Erythroblast (primary cell): ENCODE measurements at places on chromosomes 5 and 9.

- DNase-seq, result no peak
Observed at GRCh38 chr9:515665-516064, 301.0 kb downstream of the DOCK8 start.

GRCh38 chr5:174991847-174992246 is 267.5 kb downstream of the MSX2 start:
- DNase-seq, result no peak

GRCh38 chr5:51622161-51622790 is 239.0 kb downstream of the ISL1 start:
- no peak for DNase-seq

- DNase-seq, result no peak
Observed at GRCh38 chr5:16656561-16657191, 39.9 kb upstream of the RETREG1 start.

GRCh38 chr9:23736293-23736692 is 89.7 kb downstream of the ELAVL2 start:
- DNase-seq, result no peak

DNA sequence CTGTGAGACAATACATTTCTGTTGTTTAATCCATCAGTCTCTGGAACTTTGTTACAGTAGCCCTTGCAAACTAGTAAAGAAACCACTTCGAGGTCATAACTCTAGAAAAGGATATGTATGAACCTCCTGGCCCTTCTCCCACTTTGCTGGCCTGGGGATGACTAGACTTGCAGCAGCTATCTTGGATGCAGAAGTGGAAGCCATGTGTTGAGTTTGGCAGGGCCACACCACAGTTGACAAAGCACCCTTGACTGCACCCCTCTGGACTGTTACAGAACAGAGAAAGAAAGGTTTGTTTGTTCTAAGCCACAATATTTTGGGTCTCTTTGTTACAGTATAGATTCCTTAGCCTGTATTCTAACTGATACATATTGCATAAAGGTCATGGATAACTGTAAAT is 183.2 kb upstream of the TAS2R1 start:
- DNase-seq, result no peak

DNA sequence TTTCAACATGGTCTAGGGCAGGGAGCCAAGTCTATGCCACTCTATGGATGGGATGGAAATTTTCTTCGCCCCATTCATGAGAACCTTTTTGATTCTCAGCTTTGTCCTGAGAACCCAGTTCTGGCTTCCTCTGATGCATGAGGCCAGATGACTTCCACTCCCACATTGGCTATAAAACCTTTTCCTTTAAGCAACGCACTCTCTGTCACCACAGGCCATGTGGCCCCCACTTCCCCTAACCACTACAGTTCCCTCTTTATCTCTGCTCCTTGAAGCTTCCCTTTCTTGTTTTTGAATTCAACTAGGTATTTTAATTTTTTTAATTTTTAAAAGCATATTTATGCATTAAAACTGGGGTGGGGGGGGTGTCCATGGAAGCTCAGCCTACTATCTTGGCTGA is 401.3 kb downstream of the ENC1 start:
- no peak for DNase-seq

GRCh38 chr5:167514461-167514860 is 777.0 kb upstream of the WWC1 start:
- no peak for DNase-seq

GRCh38 chr9:127754099-127755060 is 19.3 kb upstream of the TOR2A start:
- no peak for DNase-seq

GRCh38 chr9:125826850-125827249 is 79.7 kb downstream of the PBX3 start:
- DNase-seq, result no peak

DNA sequence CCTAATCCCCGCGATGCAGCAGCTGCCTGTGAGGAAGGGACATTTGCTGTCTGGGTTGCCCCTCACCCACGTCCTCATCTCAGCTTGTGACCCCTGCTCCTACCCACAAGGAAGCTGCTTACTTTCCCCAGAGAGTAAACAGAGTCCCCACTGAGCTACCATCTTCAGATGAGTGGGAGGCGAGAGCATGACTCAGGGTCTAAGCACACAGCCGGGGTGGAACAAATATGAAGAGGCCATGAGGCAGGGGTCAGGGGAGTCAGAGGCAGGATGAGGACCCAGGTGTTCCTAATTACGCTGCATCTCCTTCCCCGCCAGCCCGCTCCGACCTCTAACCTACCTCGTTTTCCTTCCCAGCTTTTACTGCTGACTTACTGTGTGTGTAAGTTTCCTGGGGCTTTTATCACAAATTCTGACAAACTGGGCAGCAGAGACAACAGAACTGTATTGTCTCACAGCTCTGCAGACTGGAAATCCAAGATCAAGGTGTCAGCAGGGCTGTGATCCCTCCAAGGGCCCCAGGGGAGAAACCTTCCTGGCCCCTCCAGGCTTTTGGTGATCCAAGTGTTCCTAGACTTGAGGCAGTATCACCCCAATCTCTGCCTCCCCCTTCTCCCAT is 94.0 kb upstream of the DNAH5 start:
- DNase-seq, result no peak

DNA sequence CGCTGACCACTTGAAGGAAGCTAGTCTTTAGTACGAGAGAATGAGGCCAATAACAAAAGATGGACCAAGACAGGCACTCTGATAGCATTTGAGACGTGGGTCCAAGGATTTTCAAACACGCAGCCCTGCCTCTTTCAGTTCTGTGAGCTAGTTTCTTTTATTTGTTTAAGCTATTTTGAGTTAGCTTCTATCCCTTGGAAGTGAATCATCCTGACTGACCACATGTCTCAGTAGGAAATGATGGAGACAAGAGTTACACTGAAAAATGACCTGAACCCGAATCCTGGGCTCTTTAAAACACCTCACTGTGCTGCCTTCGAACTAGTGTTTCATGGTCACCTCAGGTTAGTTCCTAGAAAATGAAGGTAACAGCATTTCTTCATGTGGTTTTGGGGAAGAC is 9.9 kb downstream of the TEK start:
- DNase-seq, result no peak

DNA sequence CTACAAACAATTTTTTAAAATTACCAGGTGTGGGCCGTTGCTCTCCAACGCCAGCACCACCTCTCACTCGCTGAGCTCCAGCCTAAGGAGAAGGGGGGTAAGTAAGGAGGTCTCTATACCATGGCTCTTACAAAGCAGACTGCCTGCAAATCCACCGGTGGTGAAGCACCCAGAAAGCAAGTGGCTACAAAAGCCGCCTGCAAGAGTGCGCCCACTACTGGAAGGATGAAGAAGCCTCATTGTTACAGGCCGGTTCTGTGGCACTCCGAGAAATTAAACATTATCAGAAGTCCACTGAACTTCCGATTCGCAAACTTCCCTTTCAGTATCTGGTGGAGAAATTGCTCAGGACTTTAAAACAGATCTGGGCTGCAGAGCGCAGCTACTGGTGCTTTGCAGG is 46.0 kb downstream of the CDO1 start:
- peak; percentile 29 for DNase-seq

DNA sequence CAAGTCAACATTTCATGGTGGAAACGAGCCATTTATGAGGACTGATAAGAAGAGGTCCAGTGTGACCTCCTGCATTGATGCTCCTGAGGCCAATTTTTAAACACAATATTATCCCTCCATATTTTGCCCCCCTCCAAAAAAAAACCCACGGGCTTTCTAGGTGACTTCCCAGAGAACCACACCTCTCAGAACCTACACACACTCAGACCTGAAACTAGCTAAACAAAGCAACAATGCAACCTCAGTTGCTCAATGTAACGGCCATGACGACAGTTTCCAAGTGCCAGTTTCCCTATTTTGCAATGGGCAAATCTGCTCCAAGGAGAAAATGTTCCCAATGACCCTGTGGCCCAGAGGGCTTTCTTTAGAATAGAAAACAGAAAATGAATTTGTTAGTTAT is 3.5 kb downstream of the NRG2 start:
- DNase-seq, result no peak

DNA sequence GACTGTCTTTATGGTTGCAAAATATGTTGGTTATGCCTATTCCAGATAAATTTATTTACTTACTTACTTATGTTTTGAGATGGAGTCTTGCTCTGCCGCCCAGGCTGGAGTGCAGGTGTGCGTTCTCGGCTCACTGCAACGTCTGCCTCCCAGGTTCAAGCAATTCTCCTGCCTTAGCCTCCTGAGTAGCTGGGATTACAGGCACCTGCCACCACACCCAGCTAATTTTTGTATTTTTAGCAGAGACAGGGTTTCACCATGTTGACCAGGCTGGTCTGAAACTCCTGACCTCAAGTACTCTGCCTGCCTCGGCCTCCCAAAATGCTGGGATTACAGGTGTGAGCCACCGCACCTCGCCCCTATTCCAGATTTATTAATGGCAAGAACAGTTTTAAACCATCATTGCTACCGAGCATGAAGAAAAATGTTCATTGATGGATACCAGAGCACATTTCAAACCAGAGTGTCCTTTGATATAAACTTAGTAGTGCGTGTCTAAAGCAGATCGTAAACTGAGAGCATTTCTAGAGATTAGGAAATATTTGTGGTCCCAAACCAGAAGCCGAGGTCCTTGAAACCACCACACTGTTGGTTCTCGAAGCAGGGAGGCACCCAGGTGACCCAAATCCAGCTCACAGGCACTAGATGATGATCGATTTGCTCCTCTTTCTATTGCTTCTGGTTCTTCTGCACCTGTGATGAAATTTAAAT is 85.2 kb downstream of the GRAMD2B start:
- no peak for DNase-seq

DNA sequence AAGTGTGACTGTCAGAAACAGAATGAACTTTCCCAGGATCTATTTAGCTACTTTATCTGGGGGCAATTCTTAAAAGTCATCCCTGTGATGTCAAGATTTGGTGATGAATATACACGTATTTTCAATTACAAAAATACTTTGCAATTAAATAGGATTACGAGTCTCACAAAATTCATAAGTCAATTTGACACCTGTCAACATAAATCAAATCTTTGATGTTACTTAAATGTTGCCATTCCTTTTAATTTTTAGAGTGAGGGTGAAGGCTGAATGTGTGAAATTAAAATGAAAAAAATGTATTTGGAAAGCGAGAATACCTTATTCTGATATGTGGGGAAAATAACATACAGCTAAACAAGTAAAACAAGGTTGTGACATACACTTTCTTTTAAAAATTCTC is 202.9 kb downstream of the EPB41L4A start:
- no peak for DNase-seq
